T-cell (primary cell): ENCODE measurements at places on chromosomes 7 and 10. TPM values are rescaled to one million over a fixed set of nuclear protein-coding genes. Genes with fewer than 3 reads are reported as not detected.
A peak's percentile ranks its signal among the peaks of the same experiment; 100 is the strongest.

The CFAP43 gene
- total RNA-seq, result not detected

The GHRHR gene
- total RNA-seq, result not detected

The CD36 gene
- total RNA-seq, result 0.39 TPM

The ITGB1 gene
- total RNA-seq, result 269 TPM

The MEIG1 gene
- total RNA-seq, result not detected

The TAC1 gene
- not detected for total RNA-seq

The GJC3 gene
- 0.53 TPM for total RNA-seq

The ATOH7 gene
- not detected for total RNA-seq

The ZNF239 gene
- 3.0 TPM for total RNA-seq

The CALHM1 gene
- total RNA-seq, result not detected

DNA sequence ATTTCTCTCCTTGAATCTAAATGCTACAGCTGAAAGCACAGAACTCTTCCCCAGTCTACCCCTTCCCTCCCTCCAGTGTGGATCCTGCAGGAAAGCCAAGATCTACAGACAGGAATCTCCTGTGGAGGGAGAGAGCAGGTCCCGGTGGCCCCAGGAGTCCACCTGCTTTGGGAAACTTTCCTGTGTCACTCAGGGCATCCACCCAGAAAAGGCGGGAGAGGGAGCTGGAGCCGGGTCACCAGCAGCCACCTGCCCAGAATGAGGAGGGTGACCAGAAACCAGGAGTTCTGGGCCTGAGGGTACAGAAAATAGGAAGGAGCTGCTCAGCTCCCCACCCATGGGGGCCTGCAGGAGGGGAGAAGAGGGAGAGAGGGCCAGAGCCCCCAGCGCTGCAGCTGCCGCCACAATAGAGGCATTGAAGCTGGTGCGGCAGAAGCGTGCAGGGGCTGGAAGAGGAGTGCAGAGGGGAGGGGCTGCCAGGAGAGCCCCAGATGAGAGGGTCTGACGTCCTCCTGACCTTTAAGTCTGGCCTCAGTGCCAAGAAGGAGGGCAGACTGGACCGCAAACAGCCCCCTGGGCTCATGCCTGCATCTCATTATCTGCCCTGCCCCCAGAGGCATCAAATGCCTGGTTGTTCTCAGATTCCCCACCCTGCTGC is 56.3 kb upstream of the TMEM72 start:
- DNase-seq, result no peak

GRCh38 chr10:74223755-74224529 is 72.9 kb downstream of the ADK start:
- no peak for DNase-seq

DNA sequence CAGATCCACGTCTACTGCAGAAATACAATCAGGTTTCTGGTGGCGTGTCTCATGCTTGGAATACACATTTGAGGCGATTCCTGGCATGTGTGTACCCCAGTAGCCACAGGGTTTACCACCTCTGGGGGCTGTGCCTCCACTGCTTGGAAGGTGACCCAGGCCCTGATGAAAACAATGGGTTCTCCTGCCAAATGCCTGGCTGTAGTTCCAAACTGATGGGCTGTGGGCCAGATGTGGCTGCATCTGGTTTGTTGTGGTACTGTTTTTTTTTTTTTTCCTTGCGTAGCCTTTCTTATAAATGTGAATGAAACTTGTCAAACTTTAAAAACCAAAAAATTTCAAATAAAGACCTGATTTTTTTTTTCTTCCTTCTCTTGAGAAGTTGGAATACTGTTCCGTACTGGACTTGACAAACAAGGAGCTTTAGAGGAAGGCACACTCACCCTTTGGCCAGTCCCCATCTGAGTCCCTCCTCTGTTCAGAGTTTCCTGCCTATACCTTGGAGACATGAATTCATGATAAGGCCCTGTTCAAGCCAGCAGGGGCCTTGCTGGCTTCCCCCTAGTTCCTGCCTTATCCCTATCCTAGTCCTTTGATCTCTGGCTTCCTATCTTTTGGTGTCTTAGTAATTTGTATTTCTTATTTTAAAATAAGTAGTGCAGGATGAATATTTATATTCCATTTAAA is 217.1 kb downstream of the PHTF2 start:
- no peak for DNase-seq

GRCh38 chr7:15703732-15704131 is 17.2 kb upstream of the MEOX2 start:
- no peak for DNase-seq

GRCh38 chr7:35480806-35481205 is 214.1 kb downstream of the HERPUD2 start:
- no peak for DNase-seq

GRCh38 chr7:11104578-11104977 is 130.9 kb downstream of the PHF14 start:
- DNase-seq, result no peak

DNA sequence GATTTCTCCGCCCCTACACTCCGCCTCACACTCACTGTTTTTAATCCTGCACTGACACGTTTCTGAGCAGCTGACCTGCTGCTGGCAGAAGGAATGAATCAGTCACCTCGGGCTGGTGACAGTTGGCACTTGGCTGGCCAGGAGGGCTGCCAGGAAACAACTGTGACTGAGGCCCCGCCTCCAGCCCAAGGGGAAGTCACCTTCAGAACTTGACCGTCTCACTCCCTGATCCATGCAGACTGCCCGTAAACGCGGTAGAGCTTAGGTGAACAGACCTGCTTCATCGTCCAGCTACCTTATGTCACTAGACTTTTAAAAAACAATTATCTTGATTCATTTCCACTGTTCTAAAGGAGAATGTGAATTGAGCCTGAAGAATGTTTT is 107.5 kb downstream of the DOCK1 start:
- no peak for DNase-seq

GRCh38 chr7:74020390-74020789 is 7.6 kb upstream of the ELN start:
- no peak for DNase-seq

DNA sequence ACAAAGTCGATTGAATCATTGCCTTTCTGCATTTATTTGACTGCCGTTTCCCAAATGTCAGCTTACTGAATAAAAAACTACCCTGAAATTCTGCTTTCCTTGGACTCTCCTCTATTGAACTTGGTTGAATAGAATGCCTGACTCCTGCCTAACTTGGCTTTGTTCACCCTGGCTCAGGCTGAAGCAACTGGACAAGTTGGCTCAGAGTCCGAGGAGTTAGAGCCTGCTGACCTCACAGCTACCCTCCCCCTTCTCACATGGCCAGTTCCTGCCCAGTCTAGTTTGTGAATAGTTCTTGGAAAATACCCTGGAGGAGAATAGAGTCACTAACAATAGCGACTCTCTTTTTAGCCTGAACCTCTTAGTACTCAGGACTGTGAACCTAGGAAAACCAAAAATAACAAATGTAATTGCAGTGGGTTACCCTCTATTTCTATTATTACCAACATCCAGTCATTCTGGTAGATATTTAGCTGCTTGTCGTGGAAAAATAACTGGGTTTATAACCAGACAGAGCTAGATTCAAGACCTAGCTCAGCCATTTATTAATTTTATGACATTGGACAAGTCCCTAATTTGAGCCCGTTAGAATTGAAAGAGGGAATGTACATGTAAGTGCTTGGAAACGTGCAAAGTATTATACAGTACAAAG is 17.3 kb upstream of the NRBF2 start:
- no peak for DNase-seq

DNA sequence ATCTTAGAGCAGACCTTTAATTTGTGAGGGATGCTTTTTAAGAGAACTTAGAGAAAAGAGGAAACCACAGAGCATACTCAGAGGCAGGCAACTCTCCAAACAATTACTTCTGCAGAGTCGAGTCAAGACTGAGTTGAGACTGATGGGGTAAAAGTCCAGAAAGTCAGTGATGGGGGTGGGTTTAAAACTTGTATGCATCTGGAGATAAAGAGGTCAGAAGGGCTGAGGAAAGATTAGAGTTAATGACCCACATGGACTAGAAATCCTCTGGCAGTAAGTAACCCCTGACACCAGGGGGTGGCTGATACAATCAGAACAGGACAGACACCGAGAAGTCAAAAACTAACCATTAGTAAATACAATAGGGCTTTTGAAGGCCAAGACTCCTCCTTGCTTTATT is 42.4 kb upstream of the SEPTIN7 start:
- DNase-seq, result peak; percentile 1

GRCh38 chr10:106608066-106608465 is 556.4 kb downstream of the SORCS1 start:
- no peak for DNase-seq

DNA sequence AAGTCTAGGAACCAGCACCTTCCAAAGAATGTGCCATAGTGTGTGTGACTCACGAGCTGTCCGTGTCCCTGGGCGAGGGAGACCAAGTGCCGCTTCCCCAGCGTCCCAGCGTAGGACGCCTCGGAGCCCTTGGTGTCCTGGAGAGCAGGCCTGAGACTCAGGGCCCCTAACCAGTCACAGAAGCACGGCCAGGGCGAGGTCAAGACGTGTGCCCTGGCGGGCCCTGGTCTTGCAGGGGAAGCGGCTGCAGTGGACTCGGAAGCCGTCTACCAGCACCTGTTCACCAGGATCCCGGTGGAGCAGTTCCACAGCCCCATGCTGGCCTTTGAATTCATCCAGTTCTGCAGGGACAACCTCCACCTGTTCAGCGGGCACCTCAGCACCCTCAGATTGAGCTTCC is 10.6 kb downstream of the AP5Z1 start:
- no peak for DNase-seq

- no peak for DNase-seq
Observed at GRCh38 chr10:48428896-48429295, 122.4 kb downstream of the MAPK8 start.

DNA sequence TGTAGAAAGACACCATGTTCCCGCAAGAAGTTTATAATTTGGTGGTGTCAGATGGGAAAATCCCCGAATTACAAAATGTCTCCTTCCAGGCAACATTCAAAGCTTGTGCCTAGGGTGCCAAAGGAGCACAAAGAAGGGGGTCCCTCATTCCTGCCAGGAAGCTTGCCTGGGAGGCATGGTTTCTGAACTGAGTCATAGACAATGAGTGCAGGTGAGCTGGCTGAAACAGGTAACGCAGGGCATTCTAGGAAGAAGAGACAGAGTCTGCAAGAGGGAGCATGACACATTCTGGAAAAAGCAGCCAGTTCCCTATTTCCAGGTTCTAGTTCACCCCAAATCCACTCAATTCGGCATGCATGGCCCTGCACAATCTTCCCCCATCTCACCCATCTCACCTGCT is 11.9 kb upstream of the CALU start:
- no peak for DNase-seq
